Left renal cortex interstitium (tissue), 4 donors: ENCODE measurements at places on chromosomes 12 and 14.

- no peak for DNase-seq
These were observed 119.2 kb downstream of the NAV3 start for GRCh38 chr12:77949943-77950342.

DNA sequence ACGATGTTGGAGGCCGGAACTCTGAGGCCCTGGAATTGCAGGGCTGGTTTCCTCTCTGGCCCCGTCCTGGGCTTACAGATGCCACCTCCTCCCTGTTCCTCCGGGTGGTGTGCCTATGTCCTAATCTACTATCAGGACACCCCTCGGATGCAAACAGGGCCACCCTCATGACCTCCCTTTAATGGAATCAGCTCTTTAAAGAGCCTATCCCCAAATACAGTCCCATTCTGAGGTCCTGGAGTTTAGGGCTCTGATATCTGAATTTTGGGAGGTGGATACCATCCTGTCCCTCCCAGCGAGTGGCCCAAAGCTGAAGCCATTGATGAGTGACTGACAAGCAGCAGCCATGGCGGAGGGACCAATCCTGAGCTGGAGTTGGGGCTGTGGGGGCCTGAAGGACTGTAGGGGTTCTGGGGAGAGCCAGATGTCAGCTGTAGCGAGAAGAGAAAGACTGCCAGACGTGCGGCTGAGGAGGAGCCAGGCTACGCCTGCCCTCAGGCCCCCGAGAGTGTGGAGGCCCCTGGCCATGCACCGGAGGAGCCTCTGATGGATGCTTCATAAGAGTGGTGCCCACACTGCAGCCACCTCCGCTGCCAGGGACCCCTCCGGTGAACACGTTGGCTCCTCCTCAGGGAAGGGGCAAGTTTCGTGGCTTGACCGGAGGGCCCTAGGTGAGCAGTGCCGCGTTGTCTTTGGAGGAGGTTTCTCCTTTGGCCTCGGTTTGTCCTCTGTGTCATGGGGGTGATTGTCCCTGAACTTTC lies 100.2 kb downstream of the KIF26A start:
- DNase-seq, result no peak

- no peak for DNase-seq
These were observed 117.4 kb downstream of the EML1 start for GRCh38 chr14:99910337-99911309.

DNA sequence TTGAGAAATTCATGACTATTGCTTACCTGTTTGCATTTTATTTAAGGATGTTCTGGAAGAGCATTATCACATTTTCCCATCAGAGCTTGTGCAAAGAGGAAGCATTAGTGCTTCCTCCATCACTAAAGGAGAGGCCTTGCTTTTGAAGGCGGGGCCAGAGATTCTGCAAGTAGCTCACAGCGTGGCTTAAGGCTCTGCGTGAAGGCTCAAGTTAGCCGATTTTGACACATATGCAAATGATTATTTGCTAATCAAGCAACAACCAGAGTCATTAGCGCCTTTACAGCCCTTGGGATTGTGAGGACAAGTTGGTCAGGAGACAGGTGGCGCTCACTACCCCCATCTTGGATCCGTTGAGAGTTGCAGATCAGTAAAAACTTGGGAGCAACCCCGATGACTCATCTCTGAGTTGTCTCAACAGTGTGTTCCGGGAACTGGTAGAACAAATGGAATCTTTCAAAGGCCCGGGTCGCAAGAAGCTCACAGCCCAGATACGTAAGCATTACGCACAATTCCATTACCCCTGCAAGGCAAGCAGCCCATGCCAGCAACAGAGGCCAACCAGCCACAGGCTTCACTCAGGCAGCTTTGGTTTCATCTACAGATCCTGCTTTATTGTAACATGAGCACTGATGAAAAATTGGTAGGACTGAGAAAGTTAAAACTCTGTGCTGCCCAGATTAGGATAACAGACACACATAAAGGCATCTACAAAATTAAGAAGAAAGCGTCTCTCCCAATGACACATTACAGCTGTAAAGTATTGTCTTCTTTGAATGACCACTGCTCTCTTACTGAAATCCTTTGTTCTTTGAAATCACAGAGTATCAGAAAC lies 34.9 kb upstream of the SPTSSA start:
- peak; percentile 21 for DNase-seq

DNA sequence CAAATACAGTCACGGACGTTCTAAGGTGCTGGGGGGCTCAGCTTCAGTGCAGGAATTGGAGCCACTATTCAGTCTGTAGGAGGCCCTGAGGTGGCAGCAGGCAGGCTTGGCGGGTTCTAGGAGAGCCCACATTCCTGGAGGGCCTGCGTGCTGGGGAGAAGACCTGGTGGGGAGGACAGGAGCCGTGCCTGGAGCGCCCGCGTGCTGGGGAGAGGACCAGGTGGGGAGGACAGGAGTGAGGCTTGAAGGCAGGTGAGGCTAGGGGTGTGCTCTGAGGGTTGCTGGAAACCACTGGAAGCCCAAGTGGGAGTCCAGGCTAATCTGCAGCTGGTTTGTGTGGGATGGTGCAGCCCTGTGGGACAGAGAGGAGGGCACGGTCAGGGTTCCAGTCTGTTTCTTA lies 23.1 kb downstream of the RHOF start:
- no peak for DNase-seq

DNA sequence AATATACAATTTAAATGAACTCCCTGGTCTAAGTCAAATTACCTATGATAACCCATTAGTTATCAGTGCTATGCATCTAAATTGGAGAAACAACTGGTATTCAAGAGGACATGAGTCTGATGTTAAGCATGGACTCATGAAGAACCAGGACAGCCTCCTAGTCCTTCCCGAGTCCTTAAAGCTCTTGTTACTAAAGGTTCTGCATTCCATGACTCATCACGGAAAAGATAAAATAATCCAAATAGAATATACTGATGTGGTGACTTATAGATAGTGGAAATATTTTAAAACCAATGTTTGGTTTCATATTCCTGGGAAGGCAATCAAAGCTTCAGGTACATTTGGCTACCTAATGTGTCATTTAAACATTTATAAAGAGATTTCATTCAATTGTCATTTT lies 117.2 kb upstream of the PMCH start:
- no peak for DNase-seq

- DNase-seq, result no peak
These were observed 69.0 kb upstream of the DDX11 start for GRCh38 chr12:31004666-31005065.

DNA sequence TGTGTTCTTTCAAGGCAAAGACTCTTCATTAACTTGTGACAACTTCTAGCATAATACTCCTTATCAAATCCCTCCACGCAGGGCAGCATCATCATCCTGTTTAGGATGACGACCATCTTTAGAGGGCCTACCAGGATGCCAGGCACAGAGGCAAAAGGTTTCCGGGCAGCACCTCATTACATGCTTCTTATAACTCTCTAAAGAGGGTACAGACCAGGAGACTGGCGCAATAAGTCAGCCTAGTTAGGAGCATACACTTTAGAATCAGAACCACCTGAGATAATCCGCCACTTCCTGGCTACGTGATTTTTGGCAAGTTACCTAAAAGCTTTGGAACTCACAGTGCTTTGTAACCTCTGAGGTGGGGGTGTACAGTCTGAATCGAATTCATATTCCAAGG lies 136.0 kb upstream of the NOS1 start:
- DNase-seq, result no peak

GRCh38 chr12:104703372-104703771 lies 246.6 kb downstream of the CHST11 start:
- no peak for DNase-seq

DNA sequence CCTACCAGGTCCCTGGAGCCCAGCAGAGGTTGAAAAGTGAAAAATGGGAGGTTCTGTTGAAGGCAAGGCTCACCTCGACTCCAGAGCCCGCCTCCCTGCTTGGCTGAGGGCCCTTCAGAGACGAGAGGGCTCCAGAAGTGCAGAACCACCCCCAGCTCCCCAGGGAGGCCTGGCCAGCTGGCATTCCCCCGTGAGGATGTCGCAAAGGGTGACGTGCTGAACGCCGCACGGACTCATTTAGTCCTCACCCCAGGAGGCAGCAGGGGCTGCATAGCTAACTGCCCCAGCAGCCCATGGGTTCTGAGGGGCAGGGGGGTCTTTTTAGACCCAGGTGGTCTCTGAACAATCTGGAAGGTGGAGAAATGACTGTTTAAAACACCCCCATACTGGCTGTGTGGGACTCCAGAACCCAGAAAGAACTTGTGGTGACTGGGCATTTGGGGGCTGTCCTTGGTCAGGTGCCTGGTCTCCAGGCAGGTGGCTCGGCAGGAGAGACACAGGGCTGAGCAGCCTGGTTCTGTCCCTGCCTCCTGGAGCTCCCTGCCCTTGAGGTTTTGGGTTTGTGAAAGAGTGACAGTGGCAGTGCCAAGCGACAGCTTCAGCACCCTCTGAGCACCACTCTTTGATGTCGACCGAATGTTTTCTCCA lies 32.0 kb downstream of the ANAPC7 start:
- DNase-seq, result no peak

DNA sequence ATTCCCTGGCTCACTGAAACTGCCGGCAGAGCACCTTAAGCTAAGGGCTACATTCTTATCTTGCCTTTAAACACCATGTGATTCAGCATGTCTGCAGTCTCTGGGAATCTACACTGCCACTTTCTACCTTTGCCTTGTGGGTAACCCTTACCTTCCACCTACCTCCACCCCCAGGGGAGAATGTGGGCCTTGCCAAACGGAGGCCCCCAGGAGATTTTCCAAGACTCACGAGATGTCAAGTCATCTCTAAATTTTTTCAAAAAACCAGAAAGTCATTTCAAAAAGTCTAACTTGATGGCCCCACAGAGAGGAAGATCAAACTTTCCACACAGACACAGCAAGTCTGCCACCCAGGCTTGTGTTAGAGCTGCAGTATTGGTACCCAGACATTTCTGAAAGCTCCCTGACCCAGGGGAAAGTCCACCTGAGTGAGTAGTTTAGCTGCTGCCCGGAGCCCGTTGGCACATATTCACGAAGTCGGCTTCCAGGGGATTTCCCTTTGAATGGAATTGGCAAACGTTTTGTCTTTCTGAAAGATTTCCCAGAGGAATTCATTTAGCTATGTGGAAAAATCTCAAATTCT lies 4.7 kb upstream of the PSMA6 start:
- DNase-seq, result no peak

DNA sequence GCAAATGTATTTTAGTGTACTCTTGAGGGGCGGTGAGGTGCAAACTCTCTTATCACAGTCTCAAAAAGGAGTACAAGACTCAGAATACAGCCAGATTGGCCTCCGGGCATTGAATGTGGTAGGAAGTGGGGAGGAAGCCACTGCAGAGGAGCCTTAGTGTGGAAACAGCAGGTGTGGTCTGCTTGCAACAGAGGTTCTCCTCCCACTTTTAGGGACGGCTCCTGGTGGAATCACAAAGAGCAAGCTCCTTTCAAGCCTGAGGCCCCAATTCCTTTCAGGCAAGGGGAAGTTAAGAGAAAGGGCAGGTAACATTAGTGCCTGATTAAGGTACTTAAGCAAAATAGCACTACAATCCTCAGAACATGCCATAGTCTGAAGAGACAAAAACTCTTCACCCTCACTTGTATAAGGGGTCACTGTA lies 23.7 kb upstream of the SLC2A3 start:
- no peak for DNase-seq

DNA sequence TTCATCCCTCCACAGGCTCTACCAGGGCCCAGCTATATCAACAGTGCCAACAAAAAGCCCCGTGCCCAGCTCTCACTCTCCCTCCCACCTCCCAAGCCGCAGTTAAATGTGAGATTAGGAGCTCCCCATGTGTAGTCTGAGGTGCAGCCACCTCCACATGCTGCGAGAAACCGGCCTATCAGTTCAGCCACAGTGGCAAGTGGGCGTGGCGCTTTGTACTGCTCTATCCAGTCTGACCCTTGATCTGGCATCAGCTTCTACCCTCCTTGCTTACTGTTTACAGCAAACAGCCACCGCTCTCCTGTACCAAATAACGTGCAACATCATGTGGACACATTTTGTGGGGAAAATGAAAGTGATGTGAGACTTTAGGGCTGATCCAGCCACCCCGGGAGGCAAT lies 1.7 kb downstream of the PLEK2 start:
- no peak for DNase-seq

DNA sequence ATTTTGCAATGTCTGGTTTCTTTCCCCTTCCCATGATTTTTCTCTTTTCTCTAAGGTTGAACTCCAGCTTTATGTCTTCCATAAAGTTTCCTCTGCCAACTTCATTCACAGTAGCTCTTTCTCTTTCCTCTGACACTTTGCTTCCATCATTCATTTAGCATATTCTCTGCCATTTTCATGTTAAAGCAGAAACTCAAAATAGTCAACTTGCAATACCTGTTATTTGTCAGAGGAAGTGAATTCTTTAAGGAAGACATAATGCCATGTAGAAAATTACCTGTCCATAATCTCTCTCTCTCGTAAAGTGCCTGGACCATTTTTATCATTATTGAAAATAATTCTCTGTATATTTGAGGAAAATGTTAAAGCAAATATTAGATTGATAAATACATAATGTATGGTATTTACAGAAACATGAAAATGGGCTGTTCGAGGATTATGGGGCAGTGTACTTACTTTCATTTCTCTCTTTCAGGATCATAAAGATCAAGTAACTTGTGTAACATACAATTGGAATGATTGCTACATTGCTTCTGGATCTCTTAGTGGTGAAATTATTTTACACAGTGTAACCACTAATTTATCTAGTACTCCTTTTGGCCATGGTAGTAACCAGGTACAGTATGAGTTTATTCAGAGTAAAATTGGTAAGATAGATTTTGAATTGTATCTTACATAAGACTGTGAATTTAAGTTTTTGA lies 12.6 kb downstream of the NEDD1 start:
- no peak for DNase-seq

GRCh38 chr14:78316786-78317185 lies 146.6 kb downstream of the NRXN3 start:
- DNase-seq, result no peak

DNA sequence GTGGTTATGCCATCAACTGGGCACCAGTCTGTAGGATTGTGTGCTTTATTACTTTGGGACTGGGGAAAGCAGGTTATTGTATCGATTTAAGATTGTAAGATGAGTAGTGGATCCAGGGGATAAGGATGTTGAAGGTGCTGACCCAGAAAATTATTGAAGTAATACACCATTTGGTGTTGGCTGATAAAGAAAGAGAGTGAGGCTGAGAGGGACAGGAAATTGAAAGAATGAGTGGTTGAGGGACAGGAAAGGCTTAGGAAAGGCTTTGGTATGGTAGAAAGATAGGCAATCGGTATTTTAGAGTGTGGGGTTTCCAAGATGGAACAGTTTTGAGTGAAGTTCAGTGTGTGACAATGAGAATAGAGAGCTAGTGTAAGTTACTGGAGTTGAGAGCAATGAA lies 12.3 kb downstream of the PPHLN1 start:
- no peak for DNase-seq
